ENCODE measurements at places on chromosomes 1 and 21.
A peak's percentile ranks its signal among the peaks of the same experiment; 100 is the strongest.

- no peak for DNase-seq
These were observed 3.0 kb upstream of the DPYD start for GRCh38 chr1:97923811-97924210.

GRCh38 chr1:188817814-188818213 is 1659.8 kb downstream of the BRINP3 start:
- DNase-seq, result no peak

GRCh38 chr1:190832511-190832910 is 354.8 kb upstream of the BRINP3 start:
- DNase-seq, result no peak

DNA sequence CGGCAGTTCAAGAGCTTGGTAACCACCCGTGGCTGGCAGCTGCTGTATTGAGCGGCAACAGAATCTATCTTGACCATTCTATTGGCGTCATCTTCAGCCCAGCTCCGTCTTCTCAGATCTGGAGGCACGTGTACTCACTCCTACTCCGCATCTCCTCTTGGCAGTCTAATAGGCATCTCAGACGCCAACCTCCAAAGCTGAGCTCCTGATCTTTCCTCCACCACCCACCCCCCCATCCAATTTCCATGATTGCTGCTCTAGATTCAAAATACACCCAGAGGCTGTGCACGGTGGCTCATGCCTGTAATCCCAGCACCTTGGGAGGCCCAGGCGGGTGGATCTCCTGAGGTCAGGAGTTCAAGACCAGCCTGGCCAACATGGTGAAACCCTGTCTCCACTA is 84.6 kb upstream of the CASZ1 start:
- DNase-seq, result no peak

- DNase-seq, result peak; percentile 53
These were observed 776 bp downstream of the ITSN1 start for GRCh38 chr21:33642896-33643657.

- DNase-seq, result no peak
These were observed 162.5 kb downstream of the APP start for GRCh38 chr21:26007951-26008498.

GRCh38 chr1:170483051-170483450 is 48.9 kb upstream of the GORAB start:
- DNase-seq, result no peak

- peak; percentile 88 for DNase-seq
These were observed 14.3 kb upstream of the LPAR3 start for GRCh38 chr1:84907095-84907827.

All from ELR (cell line).